Natural killer cell treated with Interleukin-12 subunit alpha and Interleukin-12 subunit beta and Interleukin-15 and Interleukin-18, amount 100 ng/mL, for 72 hours (primary cell): ENCODE measurements at places on chromosomes 1 and 21. TPM values are rescaled to one million over a fixed set of nuclear protein-coding genes. Genes with fewer than 3 reads are reported as not detected.
A peak's percentile ranks its signal among the peaks of the same experiment; 100 is the strongest.

DNA sequence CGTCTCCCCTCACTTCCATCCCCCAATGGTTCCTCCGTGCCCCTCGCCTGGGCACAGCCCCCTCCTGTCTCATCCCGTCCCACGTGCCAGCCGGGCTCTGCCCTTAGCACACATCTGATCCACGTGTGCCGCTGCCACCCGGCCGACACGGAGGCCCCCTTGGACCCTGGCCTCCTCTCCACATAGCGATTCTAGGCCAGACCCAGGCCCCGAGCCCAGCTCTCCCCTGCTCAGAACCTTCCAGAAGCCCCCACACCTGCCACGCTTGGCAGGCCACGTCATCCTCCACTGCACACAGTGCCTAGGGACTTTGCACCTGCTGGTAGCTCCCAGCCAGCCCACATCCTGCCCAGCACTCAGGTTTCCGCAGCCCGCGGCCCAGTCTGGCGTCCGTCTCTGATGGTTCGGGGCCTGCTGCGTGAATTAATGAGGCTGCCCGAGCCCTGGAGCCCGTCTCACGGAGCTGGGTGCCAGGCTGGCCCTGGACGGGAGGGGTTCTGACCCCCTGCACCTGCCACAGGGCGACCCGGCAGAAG, 20.1 kb downstream of the PLCH2 start:
- no peak for DNase-seq
- H3K27ac ChIP-seq = peak overlapping the region; percentile 71
- H3K4me3 ChIP-seq = no peak overlapping the region
- H3K27me3 ChIP-seq = no peaks in the 10 kb centered on the region
- H3K4me1 ChIP-seq = peaks cover 21% of the 10 kb centered on the region

KRTAP19-1 gene
- not detected for total RNA-seq

DNA sequence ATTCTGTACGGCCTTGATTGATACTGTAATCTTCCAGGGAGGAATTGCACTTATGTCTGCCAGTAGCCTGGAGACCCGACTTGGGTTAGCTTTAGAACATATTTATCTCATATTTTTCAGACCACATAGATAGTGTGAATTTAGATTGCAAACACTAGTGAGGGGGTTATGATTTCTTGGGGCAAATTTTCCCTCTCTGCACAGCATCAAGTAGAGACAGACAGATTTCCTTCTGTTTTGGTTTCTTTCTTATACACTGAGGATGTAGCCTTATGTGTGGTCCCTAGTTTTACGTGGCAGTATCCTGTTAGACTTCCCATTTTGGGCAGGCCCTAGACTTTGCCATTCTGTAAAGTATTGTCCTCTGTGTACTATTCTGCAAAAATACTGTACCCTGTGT, 29.0 kb downstream of the SOAT1 start:
- peaks cover 20% of the 10 kb centered on the region for H3K36me3 ChIP-seq
- DNase-seq = no peak
- peak overlapping the region; percentile 4 for H3K27ac ChIP-seq
- H3K27me3 ChIP-seq = no peaks in the 10 kb centered on the region
- H3K4me3 ChIP-seq = no peak overlapping the region

SAMD13 gene
- 0.33 TPM for total RNA-seq

GRCh38 chr1:21149855-21150432, 26.8 kb downstream of the EIF4G3 start:
- no peak overlapping the region for H3K4me3 ChIP-seq
- peaks cover 4% of the 10 kb centered on the region for H3K36me3 ChIP-seq
- H3K27me3 ChIP-seq = no peaks in the 10 kb centered on the region
- peak overlapping the region; percentile 16 for H3K27ac ChIP-seq

DNA sequence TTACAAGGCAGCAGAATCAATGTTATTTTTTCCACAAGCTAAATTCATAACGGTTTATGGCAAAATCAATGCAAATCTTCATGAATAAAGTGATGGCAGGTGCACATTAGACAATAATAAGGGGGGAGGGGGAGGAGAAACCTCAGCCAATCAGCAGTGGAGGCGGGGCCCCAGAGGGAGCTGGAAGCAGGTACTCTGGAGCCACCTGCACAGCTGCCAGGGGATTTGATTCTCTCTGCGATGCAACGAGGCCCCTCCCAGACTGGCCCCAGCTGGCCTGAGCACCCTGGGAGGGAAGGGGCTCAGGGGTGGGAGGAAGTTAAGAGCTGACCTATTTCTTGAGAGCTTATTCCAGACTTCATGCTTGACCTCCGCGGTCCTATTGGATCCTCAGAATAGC, 127.8 kb upstream of the IGSF21 start:
- no peak for DNase-seq
- no peak overlapping the region for H3K4me3 ChIP-seq
- no peaks in the 10 kb centered on the region for H3K36me3 ChIP-seq
- H3K27ac ChIP-seq = no peak overlapping the region
- H3K4me1 ChIP-seq = no peaks in the 10 kb centered on the region

- H3K27me3 ChIP-seq = no peaks in the 10 kb centered on the region
- no peak for DNase-seq
- H3K4me3 ChIP-seq = peak overlapping the region; percentile 22
- peaks cover 71% of the 10 kb centered on the region for H3K4me1 ChIP-seq
- H3K36me3 ChIP-seq = no peaks in the 10 kb centered on the region
These were observed 6.3 kb downstream of the KIF21B start for GRCh38 chr1:201016943-201017827.

GRCh38 chr1:247119600-247120407, 15.6 kb upstream of the ZNF669 start:
- no peak for DNase-seq
- no peak overlapping the region for H3K27ac ChIP-seq
- H3K36me3 ChIP-seq = no peaks in the 10 kb centered on the region
- no peak overlapping the region for H3K4me3 ChIP-seq
- no peaks in the 10 kb centered on the region for H3K4me1 ChIP-seq
